ENCODE measurements at places on chromosomes 12 and 14.

GRCh38 chr14:32620724-32621123 lies 291.6 kb downstream of the AKAP6 start:
- no peak for DNase-seq

DNA sequence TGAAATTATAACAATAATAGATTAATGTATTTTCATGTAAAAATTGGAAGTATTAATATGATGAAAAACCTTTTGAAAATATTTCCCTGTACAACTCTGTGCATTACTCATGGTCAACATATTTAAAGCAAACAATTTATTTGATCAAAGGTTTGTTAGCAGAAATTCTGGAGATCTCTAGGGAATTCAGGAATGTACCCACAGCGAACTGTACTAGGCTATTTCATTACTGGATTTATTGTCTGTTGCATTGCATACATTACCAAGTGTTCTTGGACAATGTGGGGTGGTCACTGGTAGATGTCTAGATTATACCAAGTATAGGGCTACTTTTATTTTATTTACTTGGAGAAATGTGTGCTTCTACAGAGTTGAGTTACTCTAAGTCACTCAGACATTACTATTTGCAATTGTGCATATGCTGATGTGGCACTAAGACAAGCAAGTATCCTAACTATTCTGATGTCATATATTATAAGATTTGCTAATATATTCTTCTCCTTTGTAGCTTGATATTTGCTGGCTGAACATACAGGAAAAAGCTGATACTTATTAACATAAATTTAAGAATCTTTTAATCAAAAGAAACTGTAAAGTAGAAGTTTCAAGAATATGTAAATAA lies 323.3 kb downstream of the CCER1 start:
- no peak for DNase-seq

- no peak for DNase-seq
Observed at GRCh38 chr12:32051511-32052211, 55.0 kb upstream of the BICD1 start.

- no peak for DNase-seq
Observed at GRCh38 chr14:51859131-51859530, 1.3 kb upstream of the GNG2 start.

DNA sequence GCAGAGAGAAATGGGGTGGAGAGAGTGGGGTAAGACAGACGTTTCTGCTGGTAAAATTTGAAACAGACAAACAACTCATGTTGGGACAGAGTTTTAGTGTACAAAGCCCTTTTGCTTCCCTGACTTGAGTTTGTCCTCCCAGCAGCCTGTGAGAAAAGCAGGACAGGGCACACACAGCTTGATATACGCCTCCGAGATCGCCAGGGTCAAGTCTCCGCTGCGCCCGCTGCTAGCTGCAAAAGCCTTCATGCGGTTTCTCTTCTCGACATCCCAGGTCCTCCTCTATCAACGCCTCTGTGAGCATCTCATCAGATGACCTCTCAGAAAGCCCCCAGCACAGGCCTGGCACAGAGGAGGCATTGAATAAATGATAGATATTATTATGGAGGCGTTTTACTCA lies 9.4 kb upstream of the BCL11B start:
- no peak for DNase-seq

DNA sequence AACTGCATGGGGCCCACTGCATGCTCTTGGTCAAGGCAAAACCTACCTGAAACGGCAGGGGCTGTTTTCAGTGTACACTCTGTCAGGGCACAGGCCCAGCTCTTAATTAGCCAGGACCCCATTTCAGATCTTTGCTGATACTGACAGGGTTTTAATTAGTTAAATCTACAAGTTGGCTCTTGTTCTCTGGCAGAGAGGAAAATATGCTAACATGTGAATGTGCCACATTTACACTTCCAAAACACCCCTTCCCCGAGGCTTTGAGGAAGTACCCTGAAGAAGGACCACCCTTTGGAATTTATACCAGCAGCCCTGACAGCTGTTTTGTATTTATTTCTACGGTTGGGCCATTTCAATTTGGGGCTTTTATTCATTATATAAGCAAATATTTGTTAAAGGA lies 66.3 kb downstream of the OTX2 start:
- no peak for DNase-seq

GRCh38 chr14:32263939-32264567 lies 61.0 kb upstream of the RNU6-8 start:
- DNase-seq, result no peak

GRCh38 chr12:101186291-101186690 lies 23.7 kb downstream of the SLC5A8 start:
- DNase-seq, result no peak

DNA sequence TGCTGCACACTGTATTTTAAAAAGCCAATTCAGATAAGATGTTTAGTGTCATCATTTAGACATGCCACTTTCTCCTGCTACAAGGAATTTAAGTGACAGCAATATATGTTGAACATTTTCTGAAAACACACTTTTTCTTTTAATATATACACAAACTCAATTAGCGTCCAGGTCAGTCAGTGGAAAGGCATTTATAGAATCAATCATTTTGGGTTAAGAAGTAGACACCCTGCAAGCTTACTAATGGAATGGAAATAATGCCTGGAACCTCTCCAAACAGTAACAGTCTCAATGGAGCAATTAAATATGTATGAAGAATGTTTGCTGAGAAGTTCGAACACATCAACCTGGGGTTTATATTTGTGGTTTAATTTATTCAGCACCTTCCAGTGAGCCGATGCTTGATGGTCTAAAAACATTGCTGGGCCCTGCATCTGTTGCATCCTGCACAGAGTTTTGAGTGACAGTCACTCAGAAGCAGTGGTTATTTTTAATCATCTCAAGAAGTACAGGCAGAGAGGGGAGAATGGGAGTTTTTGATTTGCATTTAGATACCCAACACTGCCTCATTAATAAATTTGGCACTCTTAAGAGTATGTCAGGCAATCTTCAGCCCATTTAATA lies 410.7 kb downstream of the TMEM117 start:
- no peak for DNase-seq

All from NCI-H2081 (cell line).